Motor neuron (in vitro differentiated cells): ENCODE measurements at places on chromosomes 2 and 18.

DNA sequence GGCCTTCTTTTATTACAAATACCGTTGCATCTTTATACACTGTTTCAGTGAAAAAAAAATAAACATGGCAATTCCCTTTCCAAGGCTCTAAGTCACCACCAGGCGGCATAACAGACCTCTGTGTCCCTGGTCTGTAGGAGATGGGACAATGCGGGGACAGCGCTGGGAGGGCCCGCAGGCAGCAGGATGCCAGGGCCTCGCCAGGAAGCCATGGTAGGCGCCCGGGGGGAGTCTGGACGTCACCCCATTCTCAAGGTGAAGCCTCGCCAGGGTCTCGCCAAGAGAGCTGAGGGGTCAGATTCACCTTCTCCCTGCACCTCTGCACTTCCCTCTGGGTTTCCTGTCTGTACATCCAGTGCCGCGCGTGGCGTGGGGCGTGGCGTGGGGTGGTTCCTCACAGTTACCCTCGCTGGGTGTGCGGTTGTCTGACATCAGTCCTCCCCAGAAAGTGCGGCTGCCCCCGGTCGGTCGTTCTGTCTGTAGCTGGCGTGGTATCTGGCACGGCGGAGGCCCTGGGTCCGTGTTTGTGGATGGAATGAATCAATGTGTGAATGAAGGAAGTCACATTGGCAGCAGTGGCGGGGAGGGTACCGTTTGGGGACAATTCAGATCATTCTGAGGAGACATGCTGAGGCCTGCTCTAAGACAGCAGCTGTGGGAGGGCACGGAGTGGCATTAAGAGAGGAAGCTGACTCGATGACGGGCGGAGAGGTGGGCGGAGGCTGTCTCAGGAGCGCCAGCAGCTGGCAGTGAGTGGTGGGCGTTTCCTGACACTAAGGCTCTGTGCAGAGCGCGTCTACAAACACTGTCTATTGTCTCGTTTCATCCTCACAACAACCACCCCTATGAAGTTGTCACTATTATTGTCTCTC is 46.0 kb downstream of the LRRFIP1 start:
- ATAC-seq, result peak; percentile 69

DNA sequence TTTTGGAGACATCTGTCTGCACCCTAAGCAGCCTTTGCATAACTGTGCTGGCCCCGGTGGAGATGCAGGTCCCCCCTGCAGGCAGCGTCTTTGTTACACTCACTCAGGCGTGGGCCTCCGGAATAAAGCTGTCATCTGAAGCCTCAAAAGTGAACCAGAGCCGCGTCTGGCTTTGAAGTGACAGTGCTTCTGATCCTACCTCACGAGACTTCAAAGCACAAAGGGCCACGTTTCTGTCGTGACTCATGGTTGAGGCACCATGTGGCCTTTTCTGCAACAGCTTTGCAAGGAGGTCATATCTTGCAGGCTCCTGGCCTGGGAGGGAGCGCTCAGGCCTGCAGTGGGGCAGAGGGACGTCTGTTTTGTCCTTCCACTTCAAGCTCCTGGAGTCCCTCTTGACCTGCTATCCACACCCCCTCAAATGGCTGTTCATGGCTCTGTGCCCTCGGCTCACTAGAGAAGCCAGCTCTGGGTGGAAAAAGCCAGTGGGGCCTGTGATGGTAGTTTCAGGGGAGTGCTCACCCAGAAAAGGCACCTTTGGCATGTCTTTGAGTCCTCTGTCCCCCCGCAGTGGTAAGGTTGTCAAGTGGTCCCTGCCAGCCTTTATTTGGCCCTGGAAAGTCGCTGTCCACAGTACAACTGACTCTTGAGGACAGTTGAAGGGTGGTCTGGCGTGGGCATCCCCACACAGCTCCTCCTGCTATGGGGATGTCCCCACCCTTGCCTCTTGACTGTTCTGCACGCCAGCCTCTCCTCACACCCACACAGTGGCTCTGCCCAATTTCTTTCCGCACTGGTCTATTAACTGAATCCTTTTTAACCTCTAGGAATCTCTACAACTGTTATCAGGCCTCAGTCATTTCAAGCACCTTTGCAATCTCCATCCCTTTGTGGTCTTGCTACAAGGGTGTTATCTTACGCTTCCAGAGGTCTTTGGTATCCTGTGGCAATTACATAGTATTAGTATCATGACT is 19.3 kb downstream of the GPR55 start:
- ATAC-seq, result peak; percentile 71

GRCh38 chr18:62236252-62236651 is 49.2 kb downstream of the RELCH start:
- no peak for ATAC-seq

GRCh38 chr2:211429256-211429920 is 873.0 kb downstream of the CPS1 start:
- no peak for ATAC-seq

- ATAC-seq, result peak; percentile 41
Observed at GRCh38 chr2:10170256-10170655, 47.7 kb downstream of the RRM2 start.

DNA sequence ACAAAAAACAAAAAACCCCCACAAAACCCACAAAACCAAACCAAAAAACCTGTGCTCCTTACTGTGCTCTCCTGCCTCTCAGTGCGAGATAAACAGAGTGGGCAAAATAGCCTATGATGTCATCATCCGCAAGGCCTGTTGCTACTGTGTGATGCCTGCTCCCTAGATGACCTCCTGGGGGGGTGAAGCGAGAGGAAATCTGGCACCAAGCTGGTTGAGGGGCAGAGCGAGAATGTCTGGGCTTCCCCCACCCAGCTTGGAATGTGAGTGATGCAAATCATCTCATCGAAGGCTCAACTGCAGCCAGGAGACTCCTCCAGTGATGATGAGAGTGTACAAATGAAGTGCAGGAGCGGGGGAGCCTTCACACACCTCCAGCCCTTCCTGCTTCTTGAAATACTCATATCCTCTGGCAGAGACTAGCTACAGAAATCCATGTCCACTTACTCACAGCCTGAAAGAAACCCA is 57.7 kb upstream of the MAP4K3 start:
- ATAC-seq, result peak; percentile 33

GRCh38 chr2:158300394-158300793 is 156.2 kb downstream of the CCDC148 start:
- ATAC-seq, result no peak

- no peak for ATAC-seq
Observed at GRCh38 chr2:54641988-54642387, 81.5 kb upstream of the EML6 start.

DNA sequence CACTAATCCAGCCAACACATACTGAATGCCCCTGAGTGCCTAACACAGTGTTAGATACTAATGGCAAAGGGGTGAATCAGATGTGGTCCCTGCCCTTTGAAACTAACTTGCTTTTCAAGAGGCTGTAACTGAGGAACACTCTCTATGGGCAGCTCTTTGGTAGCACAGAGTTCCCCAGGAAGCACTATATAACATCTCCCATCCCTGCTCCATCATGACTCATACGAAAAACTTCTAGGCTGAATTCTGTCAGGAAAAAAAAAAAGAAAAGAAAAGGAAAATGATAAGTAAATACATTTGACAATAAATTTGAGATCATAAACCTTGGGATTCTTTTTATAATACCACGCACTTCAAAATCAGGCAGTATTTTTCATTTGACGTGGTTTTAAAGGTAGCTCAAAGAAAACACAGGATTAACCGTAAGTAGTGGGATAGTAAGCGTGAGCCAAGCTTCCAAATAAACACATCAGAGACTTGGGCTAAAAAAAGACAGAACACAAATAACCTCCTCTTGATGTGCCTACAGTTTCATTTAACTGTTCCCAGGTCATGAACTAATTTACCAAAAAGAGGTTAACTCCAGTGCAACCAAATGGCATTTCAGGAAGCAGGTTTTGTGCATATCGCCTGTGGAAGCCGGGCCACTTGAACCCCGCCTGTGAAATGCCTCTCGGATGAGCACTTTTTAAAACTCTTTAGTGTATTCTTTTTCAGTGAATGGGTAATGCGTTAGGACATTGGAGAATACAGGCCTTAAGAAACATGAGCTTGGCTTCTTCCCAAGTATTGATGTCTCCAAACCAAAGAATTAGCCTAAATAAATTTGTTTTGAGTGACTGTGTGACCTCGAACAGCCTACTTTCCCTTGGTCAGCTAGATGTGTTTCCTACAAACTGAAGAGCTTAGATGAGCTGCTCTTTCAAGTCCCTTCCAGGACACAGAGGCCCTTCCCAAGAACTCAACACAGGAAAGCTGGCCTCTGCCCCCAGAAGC is 42.0 kb downstream of the RDH14 start:
- ATAC-seq, result no peak

GRCh38 chr18:54159906-54160305 is 64.6 kb downstream of the MBD2 start:
- ATAC-seq, result no peak

- no peak for ATAC-seq
Observed at GRCh38 chr2:214839464-214839863, 30.0 kb upstream of the BARD1 start.

DNA sequence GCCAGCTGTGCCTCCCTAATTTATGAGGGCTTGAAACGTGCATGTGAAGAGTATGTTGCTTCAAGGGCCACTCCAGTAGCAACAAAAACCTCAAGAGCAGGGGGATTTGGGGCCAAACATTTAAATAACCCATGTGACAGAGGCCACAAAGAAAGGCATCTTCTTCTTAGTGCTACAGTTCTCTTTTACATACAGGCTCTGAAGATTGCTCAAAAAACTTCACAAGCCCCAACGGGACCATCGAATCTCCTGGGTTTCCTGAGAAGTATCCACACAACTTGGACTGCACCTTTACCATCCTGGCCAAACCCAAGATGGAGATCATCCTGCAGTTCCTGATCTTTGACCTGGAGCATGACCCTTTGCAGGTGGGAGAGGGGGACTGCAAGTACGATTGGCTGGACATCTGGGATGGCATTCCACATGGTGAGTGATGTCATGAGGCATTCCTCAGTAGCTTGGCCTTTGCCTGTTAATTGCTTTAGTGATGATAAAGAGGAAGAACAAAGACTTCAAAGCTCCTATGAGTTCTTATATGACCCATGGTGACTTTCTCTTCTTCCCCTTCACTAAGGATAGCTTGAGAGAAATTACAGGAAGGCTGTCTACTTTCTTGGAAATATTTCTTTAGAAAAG is 40.1 kb downstream of the NRP2 start:
- no peak for ATAC-seq

- no peak for ATAC-seq
Observed at GRCh38 chr18:48799724-48800315, 150.9 kb downstream of the SMAD7 start.

- ATAC-seq, result no peak
Observed at GRCh38 chr2:101811226-101812015, 113.9 kb downstream of the MAP4K4 start.

DNA sequence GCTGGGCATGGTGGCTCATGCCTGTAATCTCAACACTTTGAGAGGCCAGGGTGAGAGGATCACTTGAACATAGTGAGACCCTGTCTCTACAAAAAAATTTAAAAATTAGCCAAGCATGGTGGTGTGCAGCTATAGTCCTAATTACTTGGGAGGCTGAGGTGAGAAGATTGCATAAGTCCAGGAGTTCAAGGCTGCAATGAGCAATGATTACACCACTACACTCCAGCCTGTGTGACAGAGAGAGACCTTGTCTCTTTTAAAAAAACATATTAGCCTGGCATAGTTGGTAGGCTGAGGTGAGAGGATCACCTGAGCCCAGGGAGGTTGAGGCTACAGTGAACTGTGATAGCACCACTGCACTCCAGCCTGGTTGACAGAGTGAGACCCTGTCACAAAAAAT is 13.7 kb downstream of the TRAPPC8 start:
- no peak for ATAC-seq

GRCh38 chr2:180077295-180077906 is 70.3 kb upstream of the CWC22 start:
- ATAC-seq, result peak; percentile 67

DNA sequence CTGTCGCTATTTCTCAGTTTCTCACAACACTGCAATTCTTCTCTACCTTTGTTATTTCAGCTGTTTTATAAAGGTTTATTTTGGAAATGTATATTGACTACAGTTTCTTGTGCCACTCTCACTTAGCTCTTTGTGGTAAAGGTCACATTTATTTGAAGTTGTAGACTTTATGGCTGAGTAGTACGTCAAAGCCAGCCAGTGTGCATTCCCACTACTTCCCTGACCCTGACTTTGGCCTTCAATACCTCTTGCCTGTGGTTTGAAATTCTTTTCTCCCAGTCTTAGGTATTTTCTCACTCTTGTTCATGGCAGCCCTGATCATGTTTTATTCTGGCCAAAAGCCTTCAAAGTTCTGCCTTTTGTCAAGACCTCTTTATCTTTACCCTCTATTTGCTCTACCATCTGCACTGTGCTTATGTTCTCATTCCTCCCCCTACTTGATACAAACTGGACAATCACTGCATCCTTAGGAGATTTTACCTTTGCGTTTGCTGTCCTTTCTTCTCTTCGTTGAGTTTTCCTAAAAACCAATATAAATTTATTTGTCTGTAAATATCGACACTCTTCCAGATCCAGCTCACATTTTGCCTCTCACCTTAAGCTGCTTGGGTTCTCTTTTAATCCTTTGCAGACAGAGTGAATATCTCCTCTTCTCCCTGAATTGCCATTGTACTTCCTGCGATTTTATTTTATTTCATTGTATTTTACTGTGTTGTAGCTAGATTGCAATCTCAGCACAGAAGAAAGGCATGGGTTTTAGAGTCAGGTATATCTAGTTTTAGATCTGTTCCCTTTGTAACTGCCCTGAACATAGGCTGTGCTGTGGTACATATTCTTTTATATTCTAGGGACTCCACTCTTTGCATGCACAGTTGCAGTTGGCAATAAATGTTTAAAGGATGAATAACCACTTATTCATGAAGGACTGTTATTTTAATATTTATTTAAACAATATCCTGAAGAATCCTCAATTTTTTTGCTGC is 31.2 kb downstream of the GULP1 start:
- no peak for ATAC-seq

DNA sequence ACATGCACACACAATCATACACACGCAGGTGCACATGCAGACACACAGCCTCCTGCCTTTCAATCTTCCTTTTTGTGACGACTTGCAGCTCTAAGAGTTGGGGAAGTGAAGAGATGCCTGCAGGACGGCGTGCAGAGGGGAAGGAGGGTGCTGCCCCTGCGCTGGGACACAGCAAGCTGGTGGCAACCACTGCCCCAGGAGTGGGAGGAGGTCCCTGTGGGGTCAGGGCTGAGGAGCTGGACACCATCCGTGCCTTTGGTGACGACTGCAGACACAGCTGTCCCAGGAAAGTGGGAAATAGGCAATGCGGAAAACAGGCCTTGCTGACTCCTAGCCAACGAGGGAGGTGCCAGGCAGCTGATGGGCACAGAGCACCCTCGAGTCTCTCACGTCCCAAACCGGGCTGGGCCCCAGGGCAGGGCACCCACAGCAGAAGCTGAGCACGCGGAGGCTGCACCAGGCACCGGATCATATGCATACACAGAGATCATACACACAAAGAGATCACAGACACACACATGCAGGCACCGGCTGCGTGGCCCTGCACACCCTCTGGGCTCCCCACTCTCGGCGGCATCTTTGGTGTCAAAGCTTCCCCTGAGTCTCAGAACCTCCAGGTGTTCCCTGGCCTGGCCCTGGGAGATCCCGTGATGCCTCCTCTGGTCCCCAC is 146.1 kb downstream of the PXDN start:
- no peak for ATAC-seq
